ENCODE measurements at places on chromosomes 1 and 21.
A peak's percentile ranks its signal among the peaks of the same experiment; 100 is the strongest.

- peak; percentile 13 for DNase-seq
Observed at GRCh38 chr1:224387302-224387912, 30.7 kb downstream of the CNIH4 start.

DNA sequence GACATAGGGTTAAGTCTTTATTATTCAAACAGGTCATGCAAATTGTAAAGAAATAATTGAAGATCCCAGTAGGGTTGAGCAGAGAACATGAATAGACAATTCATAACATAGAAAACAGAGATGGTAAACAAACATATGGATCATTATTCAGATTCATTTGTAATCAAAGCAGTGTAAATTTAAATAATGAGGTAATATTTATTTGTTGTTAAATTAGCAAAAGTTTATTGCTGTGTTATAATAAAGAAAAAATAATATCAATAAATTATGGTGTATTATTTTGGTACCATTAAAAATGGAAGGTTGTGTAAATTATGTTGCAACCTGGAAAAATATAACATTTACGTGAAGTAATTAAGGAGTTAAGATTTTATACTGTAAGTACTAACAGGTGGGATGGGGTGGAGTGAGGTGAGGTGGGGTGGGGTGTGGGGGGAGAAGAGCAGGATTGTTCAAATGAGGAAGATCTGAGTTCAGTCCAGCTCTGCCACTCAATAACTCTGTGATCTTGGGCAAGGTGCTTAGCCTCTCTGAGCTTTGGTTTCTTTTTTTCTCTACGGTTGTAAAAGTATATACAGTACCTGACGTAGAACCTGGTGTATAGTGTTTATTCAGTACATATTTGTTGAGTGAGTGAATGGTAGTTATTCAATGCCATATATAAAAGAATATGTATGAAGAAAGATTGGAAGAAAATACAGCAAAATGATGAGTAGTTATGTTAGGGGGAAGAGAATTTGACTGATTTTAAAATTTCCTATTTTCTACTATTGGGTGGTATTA lies 140.3 kb upstream of the KIF26B start:
- no peak for DNase-seq

DNA sequence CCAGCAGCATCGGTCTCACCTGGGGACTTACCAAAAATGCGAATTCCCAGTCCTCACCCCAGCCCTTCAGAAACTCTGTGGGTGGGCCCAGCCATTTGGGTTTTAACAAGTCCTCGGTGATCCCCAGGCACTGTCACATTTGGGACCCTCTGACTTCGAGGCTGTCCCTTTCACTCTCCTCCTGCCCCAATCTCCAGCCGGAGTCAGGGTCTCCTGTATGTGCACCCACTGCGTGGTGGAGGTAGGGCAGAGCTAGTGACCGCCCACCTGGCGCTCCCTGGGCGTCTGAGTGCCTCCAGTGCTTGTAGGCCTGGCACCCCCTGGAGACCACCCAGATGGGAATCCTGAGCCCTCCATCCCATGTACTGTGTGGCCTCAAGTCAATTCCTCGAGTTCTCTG lies 31.1 kb downstream of the EPHA8 start:
- DNase-seq = no peak

GRCh38 chr1:156115514-156116374 lies 1.2 kb downstream of the LMNA start:
- no peak for DNase-seq

DNA sequence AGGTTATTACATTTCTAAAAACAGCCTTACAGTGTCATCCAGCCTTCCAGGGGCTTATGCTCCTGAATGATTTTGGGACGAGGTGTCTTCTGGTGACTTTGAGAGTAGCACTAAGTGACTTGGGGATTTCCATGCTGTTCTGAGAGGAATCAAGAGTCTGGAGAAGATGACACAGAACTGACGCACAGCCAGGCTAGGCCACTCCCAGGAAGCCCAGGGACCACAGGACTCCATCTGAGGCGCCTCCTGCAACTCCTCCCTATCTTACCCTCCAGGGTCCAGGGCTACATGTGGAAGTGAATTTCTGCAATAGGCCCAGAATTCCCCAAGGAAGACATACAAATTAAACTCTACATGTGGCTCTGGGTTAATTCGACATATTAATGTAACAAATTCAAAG lies 92.5 kb downstream of the SLC25A24 start:
- DNase-seq = no peak

DNA sequence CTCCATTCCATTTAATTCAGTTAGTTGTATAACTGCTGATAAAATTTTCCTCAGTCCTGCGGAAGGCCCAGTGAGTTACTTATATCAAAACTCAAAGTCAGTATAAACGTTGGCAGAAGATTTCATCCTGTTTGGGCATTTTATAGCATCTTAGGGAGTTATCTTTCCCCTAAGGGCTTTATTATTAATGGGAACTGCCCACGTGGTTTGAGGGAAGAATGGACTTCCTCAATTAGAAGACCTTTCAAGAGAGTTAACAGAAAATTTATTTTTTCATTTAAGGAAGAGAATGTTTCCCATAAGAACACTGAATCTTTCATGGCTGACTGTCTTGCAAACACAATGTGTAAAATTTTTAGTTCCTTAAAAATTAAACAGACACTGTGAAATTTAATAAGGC lies 400.1 kb downstream of the NEGR1 start:
- no peak for DNase-seq

DNA sequence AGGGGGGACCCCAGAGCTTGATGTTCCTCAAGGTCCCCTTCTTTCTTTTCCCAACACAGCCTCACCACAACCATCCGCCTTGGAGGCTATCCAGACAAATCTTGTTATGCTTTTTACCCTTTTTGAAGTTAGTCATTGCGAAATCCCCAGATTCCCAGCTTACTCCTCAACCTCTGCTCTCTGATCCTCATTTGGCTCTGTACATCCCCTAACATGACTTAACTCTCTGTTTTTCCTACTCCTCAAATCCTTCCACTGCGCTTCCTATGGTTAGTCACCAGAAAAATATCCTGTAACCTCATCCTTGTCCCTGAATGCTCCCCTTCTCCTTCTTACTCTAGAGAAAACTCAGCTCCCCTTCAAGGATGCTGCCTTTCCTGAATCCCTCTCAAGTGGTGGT lies 189.1 kb upstream of the POU3F1 start:
- no peak for DNase-seq

DNA sequence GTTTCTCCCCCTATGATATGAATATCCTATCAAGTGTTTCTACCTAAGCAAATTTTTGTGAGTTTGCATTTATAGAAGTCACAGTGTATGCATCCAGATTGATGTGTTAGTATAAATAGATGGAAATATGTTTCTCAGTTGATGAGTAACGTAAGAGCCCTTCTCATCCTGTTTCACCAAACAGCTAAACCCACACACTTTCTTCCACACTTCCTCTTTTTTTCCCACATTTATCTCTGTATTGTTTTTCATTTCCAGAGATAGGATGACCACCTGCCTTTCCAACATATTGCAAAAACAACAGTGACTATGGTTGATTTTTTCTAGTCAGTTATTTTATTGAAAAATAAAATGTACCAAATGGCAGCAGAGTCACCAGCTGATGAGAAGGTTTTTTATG lies 490.1 kb downstream of the NEGR1 start:
- no peak for DNase-seq

DNA sequence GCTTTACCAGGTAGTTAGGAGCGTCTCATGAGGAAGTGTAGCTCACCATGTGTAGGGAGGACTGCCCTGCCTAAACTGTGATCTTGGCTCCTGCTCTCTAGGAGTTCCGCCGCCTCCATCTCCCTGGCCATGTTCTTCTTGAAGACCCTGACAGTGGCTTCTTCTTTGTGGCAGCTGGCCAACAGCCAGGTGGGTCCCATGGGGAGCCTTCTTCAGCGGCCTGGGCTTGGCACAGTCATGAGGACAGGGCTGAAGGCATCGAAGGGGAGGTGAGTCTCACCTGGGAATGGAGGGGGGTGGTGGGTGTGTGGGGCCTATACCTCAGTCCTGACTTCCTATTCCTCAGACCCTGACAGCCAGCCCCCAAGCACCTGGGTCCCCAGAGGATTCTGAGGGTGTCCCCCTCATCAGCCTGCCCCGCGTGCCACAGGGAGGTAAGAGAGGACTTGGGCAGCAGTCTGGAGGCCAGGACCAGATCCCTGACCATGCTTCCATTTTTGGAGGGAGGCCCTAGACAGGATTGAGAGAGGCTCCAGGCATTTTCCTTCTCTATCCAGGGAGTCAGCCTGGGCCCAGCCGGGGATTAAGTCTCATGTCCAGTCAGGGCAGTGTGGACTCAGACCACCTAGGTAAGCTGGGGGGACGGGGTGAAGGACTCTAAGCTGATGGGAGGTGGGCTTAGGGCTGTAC lies 21.4 kb downstream of the HYI start:
- DNase-seq = no peak

DNA sequence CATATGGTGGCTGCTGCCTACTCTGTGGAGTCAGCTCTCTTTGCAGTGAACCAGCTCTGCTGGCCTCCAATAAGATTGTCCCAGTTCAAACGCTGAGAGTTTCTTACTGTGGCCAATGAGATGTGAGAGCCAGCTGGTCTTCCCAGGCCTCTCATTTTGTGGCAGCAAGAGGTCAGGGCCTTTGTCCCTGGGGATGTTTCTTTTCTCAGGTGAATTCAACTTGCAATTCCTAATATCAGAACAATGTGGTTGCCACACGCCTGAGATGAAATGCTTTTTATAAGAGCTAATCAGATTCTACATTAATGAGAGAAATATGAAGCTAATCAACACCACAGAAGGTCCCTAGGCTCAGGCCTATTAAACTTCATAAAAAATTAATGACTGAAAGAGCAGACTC lies 660.1 kb upstream of the CAMK1G start:
- DNase-seq = peak; percentile 74

- DNase-seq = no peak
Observed at GRCh38 chr21:19489930-19490329, 1086.3 kb upstream of the TMPRSS15 start.

- DNase-seq = no peak
Observed at GRCh38 chr1:236728752-236729151, 42.5 kb downstream of the ACTN2 start.

DNA sequence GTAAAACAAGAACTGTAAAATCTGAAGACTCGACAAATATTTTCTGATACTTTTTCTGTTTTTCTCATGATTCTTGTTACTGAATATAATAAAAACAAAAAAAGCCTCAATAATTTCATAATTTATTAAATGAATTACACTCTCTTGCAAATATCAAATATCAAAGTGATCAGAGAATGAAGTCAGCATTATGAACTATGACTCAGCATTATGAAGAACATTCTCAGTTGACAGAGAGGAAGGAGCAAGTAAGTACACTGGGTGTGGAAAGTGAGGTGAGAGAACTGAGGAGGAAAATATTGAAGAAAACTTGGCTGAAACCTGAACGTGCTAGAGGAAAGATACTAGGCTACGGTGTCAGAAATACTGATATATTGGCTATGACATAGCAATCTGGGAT lies 529.5 kb downstream of the KCNT2 start:
- no peak for DNase-seq

- peak; percentile 75 for DNase-seq
Observed at GRCh38 chr1:21284206-21285054, 5.8 kb downstream of the ECE1 start.

- no peak for DNase-seq
Observed at GRCh38 chr1:166673722-166674121, 165.6 kb upstream of the POGK start.

- no peak for DNase-seq
Observed at GRCh38 chr1:231390071-231390470, 32.0 kb downstream of the EGLN1 start.

- DNase-seq = no peak
Observed at GRCh38 chr1:147089457-147089856, 82.8 kb downstream of the PRKAB2 start.

- no peak for DNase-seq
Observed at GRCh38 chr1:164602480-164603093, 43.6 kb downstream of the PBX1 start.

DNA sequence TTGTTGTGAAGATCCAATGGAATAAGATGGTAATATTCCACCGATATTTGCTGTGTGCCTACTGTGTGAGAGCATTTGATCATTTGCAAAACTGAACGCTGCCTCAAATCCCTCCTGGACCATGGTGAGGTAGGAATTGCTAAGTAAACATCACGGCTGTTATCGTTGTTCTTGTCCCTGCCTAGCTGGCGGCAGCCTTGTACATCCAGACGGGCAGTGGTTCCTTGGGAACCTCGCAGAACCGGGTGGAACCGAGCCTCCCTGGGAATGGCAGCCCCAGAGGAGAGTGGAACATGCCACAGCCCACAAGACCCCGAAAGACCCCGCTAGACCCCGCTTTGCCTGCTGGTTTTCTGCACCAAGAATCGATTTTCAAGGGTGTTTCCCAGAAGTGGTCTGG lies 60.9 kb downstream of the TAS1R2 start:
- DNase-seq = no peak

- no peak for DNase-seq
Observed at GRCh38 chr21:34612557-34612956, 2.4 kb downstream of the RCAN1 start.

Measured in brain (organoid and tissue), 16 donors.